ENCODE measurements at places on chromosomes 6 and 20.

- no peak for DNase-seq
These were observed 17.1 kb downstream of the KIF6 start for GRCh38 chr6:39707962-39708683.

DNA sequence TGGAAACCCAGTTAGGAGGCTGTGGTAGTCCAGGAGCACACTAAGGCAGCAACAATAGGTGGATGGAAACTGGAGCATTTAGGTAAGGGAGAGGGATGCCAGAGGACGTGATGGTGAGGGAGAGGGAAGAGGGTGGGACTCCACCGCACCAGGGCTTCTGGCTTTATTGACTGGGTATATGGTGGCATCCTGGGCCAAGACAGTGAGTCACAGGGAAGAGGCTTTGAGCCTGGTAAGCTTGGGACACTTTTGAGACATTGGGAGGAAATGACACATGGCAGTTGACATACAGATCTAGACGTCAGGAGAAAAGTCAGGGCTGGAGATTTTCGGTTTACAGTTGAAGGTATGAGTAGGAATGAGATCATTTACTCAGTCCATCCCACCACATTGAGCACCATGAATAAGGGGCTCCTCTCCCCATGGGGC, 14.9 kb downstream of the NT5E start:
- peak; percentile 69 for DNase-seq

GRCh38 chr20:63422653-63423052, 49.8 kb downstream of the KCNQ2 start:
- DNase-seq: no peak

- peak; percentile 29 for DNase-seq
These were observed 105.0 kb downstream of the PREX1 start for GRCh38 chr20:48722737-48723191.

- DNase-seq: no peak
These were observed 430 bp upstream of the FAM110A start for GRCh38 chr20:833121-833449.

- DNase-seq: no peak
These were observed 674.2 kb upstream of the FLRT3 start for GRCh38 chr20:15011631-15012030.

DNA sequence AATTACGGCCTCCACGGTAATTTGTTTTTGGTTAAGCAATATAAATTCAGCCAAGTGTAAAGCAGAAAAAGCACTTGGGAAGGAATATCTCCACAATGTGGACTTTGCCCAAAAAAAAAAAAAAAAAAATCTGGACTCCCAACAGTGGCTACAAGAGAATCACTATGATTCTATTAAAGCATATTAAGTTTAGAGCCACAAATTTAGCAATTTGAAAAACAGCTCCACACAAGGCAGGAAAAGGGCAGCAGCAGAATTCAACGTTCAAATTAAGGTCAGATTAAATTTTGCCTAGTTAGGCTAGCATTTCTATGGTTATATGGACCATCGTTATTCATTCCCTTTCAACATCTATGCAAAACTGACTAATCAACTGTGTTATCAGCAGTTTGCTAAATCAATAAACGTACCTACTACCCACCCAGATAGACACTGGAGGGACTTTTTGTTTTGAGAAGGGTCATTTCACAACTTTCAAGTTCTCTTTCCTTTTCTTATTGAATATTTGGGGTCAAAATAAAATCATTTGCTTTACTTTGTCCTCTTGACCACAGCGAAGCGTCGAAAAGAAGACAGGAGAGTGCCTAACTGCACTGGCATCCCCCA, 1.0 kb downstream of the MCM9 start:
- DNase-seq: no peak

- DNase-seq: no peak
These were observed 45.4 kb downstream of the CDH4 start for GRCh38 chr20:61297491-61297890.

GRCh38 chr6:99613409-99613704, 6.7 kb downstream of the PRDM13 start:
- peak; percentile 74 for DNase-seq

- DNase-seq: no peak
These were observed 85.2 kb upstream of the ECI2 start for GRCh38 chr6:4220558-4220957.

GRCh38 chr6:43246301-43247113, 3.2 kb downstream of the TTBK1 start:
- peak; percentile 47 for DNase-seq

DNA sequence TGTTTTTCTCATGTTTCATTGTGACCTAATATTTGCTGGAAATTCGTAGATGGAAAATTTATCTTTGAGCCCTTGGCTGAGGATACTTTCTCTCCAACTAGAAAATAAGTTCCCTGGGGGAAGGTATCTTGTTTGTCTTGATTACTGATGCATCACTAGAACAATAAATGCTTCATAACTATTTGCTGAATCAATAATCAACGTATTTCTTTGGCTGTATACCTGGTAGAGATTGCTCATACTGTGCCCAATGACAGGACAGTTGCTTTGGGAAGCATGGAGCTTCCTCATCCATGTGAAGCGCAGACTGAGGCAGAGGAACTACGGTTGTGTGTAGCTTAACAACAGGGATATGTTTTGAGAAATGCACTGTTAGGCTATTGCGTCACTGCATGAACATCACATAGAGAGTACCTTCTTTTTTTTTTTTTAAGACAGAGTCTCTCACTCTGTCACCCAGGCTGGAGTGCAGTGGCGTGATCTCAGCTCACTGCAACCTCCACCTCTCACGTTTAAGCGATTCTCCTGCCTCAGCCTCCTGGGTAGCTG, 34.2 kb upstream of the RPN2 start:
- DNase-seq: no peak

DNA sequence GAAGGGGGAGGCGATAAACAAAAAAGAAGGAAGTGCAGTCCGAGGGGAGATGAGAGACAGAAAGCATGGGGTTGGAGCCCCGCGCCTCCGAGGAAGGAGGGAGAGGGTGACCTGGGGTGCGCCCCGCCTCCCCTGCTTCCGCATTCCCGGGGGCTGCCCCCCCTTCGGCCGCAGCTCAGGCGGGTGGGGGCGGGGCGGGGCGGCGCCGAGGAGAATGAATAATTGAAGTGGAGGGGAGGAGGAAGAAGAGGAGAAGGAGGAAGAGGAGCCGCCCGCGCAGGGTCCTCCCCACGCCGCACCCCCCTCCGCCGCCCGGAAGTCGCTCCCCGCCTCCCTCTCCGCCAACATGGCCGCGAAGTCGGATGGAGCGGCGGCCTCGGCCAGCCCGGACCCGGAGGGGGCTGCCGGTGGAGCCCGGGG, at the start of gene XKR7:
XKR7 (plus strand) TSS at position 322 of the 420 bp plus-strand sequence; CDS start at position 347, 25 bp downstream.
- DNase-seq: peak; percentile 47

DNA sequence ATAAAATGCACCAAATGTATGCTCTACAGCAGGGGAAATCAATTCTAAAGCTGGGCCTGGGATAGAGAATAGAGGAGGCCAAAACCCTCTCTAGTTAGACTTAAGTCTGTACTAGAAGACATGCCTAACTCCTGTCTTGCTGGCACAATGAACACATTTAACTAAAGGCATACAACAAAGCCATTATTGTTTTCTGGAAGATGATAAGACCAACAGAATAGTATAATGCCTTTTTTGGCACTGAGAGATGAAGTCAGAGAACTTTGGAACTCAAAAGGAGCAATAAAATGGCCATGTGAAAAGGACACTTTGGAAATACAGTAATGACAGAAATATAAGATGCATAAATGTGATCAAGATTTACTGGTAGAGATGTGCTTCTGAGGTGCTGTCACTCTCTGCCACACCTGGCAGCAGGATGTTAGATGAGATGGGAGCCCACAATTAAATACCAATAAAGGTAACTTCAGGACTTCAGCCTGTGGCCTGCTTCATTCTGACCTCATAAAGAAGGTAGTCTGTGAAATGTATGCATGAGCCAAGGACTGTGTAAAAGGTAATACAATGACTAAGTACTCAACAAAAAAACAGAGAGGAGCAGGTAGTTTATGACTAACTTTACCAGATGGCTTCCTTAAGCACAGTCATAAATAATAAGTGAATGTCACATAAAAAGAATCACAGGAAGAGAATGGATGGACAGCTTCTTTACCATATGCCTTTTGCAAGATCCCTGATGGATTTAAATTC, 333.4 kb downstream of the BCKDHB start:
- DNase-seq: no peak

DNA sequence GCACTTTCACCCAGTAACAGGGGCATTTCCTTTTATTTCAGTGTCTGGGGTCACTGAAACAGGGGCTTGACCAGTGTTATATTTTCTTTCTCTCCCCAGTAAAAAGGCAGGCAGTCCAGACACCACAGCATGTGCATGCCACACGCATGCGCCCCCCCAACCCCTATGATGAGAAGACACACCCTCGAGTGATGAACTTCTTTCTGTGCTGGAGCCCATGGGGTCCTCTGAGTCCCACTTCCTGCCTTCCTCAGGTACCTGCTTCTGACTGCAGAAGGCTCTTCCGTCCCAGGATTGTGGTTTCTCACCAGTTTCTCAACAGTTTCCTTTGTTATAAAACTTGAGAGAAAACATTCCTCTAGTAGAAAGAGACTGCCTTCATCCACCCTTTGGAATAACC, 45.7 kb upstream of the TMEM181 start:
- DNase-seq: no peak

DNA sequence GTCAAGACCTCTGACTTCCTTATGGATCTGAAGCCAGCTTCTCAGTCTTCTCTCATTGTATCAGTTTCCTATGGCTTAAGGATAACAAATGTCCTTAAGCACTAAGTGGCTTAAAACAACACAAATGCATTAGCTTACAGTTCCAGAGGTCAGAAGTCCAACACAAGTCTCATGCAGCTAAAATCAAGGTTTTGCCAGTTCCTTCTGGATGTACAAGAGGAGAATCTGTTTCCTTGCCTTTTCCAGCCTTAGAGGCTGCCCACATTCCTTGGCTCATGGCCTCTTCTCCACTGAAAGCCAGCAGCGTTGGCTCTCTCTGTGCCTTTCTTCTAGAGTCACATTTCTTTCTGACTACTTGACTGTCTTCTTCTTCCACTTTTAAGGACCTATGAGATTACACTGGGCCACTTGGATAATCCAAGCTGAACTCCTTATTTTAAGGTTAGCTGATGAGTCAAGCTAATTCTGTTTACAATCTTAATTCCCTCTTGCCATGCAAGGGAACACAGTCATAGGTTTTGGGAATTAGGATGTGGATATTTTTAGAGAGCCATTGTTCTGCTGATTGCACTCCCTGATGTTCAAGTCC, 179.0 kb downstream of the BCAS1 start:
- DNase-seq: no peak

- no peak for DNase-seq
These were observed 8.5 kb upstream of the KIAA1755 start for GRCh38 chr20:38269040-38269439.

DNA sequence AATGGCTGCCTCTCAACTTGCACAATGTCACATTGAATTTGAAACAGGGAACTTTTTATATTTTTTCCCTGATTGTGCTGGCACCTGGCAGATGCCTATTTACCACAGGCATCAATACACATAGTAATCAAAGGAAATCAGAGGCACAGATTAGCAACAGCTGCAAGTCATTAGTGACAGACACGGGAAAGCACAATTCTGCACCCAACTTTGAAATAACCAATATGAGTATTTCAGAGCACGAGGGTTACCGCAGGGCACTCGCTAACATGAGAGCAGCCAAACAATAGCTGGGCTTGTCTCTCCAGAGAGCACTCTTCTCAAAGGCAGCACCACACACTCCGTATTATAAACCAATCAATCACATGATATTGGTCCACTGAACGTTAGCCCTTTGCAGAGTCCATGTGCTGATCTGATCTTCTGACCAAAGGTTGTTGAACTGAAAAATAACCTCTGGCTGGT, 149.5 kb downstream of the RNF144B start:
- no peak for DNase-seq

DNA sequence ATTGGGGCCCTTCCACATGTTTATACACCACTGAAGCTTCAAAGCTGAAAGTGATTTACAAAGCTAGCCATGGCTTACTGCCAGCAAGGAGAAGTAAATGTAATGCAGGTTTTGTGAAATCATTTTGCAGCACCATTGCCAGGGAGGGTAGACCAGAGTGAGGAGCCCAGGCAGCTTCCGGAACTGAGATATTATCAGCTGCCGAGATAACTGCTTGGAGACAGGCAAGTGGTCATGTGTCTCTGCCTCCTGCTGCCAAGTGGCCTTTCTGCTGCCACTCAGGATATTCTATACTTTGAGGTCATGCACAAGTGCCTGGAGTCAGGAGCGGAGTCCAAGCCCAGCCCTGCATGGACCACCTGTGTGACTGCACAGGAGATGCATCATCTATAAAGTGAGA, 160.2 kb downstream of the SYNDIG1 start:
- no peak for DNase-seq

DNA sequence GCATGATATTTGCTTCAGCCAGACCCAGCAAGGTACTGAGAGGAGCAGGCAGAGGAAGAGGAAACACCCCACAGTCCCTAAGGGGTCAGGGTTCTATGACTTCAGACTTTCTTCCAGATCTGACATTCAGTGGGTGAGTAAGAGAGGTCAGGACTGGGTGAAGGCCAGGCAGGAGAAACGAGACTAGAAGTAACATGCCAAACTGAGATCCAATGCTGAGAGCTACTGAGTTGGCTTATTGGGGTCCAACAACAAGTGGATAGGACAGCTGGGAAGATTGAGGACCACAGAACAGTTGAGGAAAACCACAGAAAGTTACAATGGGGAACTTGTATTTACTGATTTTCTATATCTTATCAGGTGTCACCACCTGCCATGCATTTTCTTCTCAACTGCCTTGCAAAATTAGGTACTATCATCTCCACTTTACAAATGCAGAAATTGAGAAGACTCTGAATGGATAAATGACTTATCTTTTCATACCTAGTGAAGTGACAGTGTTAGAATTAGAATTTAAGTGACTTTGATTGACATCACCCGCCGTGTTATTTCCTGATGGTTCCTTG, 43.8 kb upstream of the HIVEP1 start:
- no peak for DNase-seq

DNA sequence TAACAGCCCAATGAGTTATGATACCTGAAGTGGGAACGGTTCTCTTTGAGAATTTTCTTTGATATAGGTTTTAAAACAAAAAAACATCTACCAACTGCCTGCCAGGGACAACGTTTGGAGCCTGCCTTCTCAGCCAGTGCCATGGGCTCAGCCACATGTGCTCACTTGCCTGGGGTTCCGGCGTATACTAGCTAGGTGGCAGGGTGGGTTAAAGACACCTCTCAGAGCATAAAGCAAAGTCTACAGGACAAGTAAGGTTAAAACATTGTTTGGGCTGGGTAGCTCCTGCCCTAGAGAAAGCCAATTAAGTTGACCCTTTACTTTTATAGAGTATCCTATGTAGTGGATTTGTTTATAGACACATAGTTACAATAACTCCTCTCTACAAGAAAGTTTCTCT, 38.0 kb upstream of the SCGN start:
- DNase-seq: no peak

GRCh38 chr20:33811776-33812151, 616 bp downstream of the CHMP4B start:
- no peak for DNase-seq

- DNase-seq: peak; percentile 13
These were observed 204.8 kb upstream of the KCNG1 start for GRCh38 chr20:51227744-51228143.

- no peak for DNase-seq
These were observed 83.8 kb upstream of the ELOVL5 start for GRCh38 chr6:53432318-53433161.

All from activated CD4-positive, alpha-beta T cell treated with anti-CD3 and anti-CD28 coated beads for 36 hours (primary cell).